ENCODE measurements at places on chromosomes 3 and 15.

DNA sequence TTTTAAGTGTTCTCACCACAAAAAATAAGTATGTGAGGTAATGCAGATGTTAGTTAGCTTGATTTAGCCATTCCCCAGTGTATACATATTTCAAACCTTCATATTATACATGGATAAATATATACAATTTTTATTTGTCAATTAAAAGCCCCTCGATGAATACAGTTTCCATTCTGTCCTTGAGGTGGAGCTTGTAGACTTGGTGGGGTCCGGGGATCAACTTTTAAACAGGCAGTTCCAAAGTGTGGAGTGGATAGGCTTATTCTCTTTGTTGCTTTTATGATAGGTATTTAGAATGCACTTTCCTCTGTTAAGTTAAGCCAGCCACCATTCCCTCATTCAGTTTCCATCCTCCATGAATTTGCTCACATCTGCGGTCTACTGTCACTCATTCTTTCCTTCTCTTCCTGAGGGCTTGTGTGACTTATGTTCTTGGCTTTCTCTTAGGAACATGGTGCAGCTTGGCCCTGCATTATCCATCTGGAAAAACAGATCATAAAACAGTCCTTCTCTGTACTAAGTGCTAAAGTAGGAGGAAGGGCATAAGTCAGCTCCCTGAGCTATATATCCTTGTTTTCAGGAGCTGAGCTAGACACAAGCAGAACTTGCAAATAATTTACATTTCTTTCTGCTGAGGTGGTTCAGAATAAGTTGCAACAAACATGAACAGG, 149.1 kb downstream of the NFKBIZ start:
- DNase-seq, result no peak

DNA sequence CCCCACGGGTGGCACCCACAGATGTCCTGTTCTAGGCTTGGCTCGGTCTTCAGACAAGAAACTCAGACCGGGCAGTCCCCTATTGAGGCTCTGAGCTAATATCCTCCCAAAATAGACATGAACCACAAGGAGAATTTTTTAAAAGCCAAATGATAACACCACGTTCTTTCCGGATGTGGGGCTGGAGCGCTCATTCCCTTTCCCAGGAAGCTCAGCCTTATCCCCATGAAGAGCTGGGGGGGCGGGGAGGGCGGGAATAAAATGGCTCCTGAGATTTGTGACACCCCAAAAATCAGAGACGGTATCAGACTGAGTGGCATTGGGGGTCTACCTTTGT, 1.1 kb downstream of the SLC6A1 start:
- DNase-seq, result no peak

- DNase-seq, result no peak
Observed at GRCh38 chr3:4634894-4635293, 141.7 kb downstream of the ITPR1 start.

- DNase-seq, result no peak
Observed at GRCh38 chr3:187447737-187448136, 79.6 kb downstream of the RTP4 start.

DNA sequence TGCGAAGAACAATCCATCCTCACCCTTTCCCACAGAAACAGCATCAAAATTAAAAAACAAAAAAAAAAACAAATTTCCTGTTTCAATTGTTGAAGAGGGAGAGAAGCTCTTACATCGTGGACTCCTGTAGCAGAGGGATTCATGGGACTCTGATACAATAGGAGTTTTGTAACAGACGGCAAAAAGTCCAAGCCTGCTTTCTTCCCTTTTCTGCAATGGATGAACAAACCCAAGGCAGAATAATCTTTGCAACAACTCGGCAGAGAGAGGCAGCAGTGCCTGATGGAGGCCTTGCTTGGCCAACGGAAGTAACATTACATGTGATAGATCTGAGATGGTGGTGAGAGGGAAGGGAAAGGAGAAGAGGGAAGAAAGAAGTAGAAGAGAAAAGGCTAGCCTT, 26.9 kb downstream of the CCR4 start:
- DNase-seq, result no peak

DNA sequence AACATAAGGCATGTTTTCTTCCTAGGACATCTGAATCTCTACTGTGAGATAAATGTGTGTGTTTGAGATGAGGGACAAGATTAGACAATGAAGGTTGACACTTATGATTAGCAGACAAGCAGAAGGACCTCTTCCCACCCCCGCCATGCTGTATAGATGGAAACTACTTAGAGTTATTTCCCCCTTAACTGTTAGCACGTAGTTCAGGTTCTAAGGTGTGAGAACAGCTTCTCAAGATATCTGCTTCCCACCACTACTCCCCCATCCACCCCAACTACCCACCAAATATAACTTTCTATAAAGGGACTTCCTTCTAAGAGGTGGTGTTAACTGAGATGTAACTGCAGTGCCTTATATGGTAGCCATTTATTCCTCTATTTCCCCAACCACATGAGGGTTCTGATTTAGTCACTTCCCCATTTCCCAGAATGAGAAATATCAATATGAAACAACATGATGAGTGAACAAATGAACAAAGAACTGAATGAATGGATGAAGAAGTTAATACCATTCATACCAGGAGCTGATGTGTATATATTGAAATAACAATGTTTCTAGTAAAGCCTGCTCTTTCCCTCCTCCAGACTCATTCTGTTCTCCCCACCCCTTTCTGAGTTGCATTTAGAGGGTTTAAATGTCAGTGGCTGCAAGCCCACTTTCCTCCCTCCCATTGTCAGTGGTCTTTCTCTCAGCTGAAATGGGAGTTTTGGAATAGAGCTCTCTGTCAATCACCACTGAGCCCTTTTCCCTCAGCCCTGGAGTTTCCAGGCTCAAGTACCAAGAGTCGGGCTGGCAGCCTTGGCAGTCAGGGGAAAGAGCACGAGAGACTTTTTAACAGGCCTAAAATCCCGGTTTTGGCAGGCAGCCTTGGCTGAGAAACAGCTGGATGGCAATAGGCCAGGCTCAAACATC, 7.7 kb upstream of the RFTN1 start:
- no peak for DNase-seq
